Motor neuron (in vitro differentiated cells): ENCODE measurements at places on chromosomes 16 and 17.

- no peak for ATAC-seq
Measured at GRCh38 chr16:54116124-54116655, 170.4 kb downstream of the IRX3 start.

GRCh38 chr17:39754958-39755553 lies 17.3 kb downstream of the GRB7 start:
- ATAC-seq = no peak

GRCh38 chr16:79114759-79115158 lies 485.8 kb downstream of the MAF start:
- ATAC-seq = peak; percentile 49

- ATAC-seq = no peak
Measured at GRCh38 chr16:77470851-77471250, 36.0 kb upstream of the ADAMTS18 start.

DNA sequence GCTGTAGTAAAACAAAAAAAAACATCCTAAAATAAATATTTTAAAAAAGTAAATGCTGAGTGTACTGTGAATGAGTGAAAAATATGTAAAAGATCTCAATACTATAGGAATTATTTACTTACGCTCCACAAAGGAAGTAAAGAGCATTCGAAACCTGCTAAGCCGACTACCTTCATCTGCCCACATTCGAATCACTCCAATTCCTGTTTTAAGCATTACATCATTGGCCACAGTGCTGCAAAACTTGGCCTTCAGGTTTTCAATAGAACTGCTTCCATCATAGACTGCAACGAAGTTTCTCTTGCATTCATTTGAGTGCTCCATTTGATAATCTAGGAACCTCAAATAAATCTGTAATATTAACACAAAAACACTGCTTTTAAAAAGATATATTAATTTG lies 34.4 kb downstream of the NETO2 start:
- no peak for ATAC-seq

DNA sequence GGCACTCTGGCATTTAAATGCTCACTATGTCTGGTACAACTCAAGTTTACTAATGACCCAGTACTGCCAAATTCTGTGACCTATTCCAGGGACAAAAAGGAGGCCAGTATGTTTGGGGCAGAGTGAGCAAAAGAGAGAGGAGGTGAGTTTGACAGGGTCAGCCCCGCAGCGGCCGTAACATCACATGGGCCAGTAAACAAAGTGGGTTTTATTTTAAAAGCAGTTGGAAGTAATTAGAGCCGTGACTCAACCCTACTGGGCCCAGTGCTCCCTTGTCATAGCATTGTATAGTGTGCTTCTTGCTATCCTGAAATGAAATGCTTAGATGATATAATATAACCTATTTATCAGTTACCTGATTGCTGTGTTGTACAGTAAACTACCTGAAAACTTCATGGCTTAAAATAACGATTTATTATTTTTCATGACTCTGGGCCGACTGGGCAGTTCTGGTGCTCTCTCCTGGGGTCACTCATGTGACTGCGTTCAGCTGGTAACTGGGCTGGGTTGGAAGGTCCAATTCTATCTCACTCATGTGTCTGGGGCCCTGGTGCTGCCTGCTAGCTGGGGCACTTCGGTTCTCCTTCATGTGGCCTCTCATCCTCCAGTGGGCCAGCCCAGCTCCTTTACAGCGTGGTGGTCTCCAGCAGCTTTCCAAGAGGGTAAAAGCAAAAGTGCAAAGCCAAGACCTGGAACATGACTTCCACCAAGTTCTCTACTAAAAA lies 27.4 kb downstream of the IQCK start:
- no peak for ATAC-seq
